ENCODE measurements at places on chromosomes 7 and 10.

GRCh38 chr7:142482891-142483658 lies 225.2 kb upstream of the PRSS58 start:
- DNase-seq, result no peak

DNA sequence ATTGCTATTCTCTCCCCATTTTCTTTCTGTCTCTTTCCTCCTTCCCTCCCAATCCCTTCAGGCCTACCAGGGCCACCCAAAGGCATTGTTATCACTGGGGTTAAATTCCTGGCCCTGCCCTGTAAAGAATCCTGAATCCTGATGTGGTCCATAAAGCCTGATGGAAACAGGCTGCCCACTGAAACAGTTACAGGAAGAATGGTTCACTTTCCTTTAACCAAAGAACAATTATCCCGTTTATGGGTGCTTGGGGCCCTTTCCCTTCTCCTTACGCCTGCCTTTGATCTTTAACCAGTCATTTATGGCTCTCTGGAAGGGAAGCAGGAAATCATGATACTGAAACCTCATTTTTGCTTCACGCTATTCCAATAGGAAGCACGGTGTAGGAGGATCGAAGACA lies 273.1 kb upstream of the NEBL start:
- DNase-seq, result no peak

GRCh38 chr7:26375726-26376174 lies 84.1 kb downstream of the SNX10 start:
- no peak for DNase-seq

GRCh38 chr7:28002638-28003037 lies 178.0 kb downstream of the JAZF1 start:
- DNase-seq, result no peak

GRCh38 chr10:103480521-103480920 lies 1.5 kb upstream of the CALHM3 start:
- DNase-seq, result no peak

DNA sequence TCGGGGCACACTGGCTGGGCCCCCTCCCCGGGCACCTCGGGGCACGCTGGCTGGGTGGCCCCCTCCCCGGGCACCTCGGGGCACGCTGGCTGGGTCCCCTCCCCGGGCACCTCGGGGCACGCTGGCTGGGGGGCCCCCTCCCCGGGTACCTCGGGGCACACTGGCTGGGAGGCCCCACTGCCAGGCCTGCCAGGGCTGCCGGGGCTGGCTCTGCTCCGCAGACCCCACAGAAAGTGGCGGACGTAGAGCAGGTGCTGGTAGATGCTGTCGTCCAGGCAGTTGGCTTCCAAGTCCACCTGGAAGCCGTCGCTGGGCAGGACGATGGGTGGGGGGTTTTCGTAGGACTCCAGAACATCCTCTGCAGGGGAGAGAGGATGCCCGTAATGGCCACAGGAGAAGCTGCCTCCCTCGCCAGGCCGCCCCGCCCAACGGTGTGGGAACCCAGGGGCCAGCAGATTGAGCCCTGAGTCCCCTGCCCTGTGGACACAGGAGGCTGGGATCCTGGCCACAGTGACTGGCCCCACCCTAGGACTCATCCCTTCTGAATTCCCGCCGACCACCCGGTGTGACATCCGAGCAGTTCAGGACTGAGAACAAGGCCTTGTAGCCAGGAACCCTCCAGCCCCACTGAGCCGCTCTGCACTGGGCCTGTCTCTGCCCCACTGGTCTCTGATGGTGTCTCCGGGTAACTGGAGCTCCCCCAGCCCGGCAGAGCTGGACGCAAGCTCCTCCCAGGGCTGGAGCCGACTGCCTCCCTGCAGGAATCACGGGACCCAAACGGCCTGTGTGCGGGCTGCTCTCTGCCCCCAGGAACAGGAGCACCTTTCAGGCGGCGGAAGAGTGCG lies 28.2 kb downstream of the AP5Z1 start:
- DNase-seq, result no peak

- DNase-seq, result no peak
These were observed 4.8 kb upstream of the CPXM2 start for GRCh38 chr10:123896246-123896927.

- DNase-seq, result peak; percentile 29
These were observed 9.2 kb downstream of the AQP1 start for GRCh38 chr7:30920584-30921539.

DNA sequence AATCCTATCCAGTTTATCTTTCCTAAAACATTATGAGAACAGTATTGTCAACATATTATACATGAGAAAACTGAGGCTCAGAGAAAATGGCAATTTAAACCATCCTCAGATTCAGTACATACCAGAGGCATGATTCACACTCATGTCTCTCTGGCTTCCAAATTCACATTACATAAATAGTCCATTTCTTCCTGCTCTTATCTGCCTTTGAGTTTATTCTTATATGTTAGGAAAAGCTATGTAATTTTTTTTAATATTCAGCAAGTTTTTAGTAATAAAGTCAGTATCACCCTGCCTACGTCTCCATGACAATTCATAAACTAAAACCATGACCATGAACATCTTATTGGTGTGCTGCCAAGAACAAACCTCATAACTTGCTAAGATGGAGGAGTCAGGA lies 1260.2 kb upstream of the SORCS1 start:
- DNase-seq, result no peak

DNA sequence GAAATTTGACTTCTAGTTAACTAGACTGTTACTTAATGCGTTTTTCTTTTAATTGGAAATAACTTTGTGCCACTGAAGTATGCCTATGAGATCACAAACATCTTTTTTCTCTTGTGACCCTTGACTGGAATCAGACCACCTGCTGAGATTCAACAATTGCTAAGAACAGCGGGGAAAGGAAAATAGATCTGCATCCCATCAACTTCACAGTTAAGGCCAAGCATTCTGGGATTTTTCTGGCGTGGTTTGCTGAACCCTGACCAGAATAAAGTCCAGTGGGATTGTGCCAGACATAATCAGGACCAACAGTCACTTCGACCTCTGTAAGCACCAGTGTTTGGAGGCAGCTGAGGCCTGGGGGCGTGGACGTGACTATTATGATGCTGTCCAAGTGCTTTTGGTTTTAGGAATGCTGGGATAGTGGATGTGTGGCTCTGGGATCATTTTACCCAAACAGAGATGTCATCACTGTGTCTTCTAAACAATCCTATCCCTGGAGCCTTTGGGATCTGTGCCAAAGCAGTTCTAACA lies 373.3 kb upstream of the PRKCQ start:
- DNase-seq, result no peak

GRCh38 chr10:61958805-61959204 lies 57.3 kb downstream of the ARID5B start:
- DNase-seq, result no peak

DNA sequence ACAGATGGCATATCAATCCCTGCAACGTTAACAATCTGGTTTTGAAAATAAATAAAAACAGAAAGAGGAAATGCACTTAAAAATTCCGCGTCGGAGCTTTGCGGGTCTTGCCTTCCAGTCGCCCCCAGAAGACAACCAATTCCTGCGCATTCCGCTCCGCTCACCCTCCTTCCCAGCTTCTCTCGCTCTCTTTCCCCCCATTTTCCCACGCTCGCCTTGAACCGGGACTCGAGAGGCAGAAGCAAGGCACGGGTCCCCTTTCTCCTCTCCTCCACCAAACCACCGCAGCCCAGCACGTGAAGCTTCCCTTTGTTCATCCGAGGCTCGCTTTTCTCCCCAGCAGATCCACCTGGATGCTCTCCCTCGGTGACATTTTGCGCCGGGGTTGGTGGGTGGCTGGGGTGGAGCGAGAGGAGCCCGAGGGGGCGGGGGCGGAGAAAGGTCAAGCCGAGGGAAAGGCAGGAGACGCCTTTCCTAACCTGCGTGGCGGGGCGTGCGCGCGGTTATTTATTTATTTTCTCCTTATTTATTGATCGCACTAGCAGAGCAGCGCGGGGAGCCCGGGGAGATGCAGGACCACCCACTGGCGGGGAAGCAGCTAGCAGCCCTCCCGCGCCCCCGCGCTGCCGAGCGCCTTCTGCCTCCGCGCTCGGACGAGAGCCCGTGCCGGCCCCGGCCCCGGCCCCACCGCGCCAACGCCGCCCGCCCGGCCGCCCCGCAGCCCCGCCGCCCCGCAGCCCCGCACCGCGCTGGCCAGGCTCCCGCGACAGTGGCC lies at the start of gene KCND2:
TSS of gene KCND2 (plus strand) at position 475 of the 775 bp plus-strand sequence.
- DNase-seq, result no peak

GRCh38 chr7:141355032-141355431 lies 196.2 kb upstream of the AGK start:
- DNase-seq, result no peak

DNA sequence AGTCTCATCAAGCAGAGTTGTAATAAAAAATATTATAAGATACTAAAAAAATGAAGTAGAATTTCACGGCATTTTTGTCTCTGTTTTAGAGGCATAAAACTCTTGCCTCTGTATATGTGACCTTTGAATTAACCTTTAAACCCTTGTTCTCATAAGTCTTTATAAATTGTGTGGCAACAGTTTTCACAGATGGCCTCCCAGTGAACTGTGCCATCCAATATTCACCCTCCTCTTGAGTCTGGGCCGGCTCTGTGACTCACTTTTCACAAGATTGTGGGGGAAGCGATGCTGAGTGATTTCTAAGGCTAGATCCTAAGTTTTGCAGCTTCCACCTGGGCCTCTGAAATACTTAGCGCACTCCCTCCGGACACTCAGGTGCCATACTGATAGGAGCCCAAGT lies 4.6 kb upstream of the USP6NL start:
- DNase-seq, result no peak

- DNase-seq, result no peak
These were observed 7.1 kb downstream of the CPVL start for GRCh38 chr7:29139191-29139590.

GRCh38 chr10:71396711-71397295 lies at the start of gene CDH23:
CDH23 (plus strand) TSS chr10:71396920; CDS start chr10:71439832, 42,912 bp downstream.
- DNase-seq, result peak; percentile 71

DNA sequence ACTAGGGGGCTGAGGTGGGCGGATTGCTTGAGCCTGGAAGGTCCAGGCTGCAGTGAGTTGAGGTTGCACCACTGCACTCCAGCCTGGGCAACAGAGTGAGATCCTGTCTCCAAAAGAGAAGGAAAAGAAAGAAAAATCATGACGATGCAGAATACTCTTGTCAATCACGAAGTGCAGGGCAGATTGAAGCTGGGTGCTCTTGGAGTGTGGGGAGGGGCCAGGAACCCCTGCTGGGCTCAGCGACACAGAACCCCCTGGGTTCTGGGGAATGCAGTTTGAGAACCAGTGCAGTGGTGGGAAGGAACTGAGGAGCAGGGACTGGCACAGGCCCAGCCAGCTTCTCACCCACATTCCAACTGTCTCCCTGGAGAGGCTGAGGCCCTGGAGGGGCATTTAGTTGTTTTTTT lies 10.8 kb upstream of the INTS1 start:
- no peak for DNase-seq

- no peak for DNase-seq
These were observed 1.2 kb upstream of the GDI2 start for GRCh38 chr10:5814110-5815107.

GRCh38 chr7:77649716-77650349 lies 46.4 kb upstream of the RSBN1L start:
- no peak for DNase-seq

DNA sequence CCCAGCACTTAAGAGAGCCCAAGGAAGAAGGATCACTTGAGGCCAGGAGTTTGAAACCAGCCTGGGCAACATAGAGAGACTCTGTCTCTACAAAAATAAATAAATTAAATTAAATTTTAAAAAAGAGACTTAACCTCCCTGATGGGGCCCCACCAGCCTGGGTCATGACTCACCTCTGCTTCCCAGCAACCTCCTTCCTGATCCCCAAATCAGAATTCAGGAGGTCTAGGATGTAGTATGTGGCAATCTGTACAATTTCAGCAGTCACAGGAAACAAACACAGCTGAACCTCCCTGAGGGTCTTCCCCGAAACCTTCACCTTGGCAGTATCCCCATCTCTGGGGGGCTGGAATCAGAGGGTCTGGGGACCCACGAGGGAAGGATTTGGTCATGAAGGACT lies 9.7 kb upstream of the PPP1R35 start:
- no peak for DNase-seq

- no peak for DNase-seq
These were observed 14.6 kb downstream of the LRRC17 start for GRCh38 chr7:102927312-102927933.

- peak; percentile 73 for DNase-seq
These were observed 956 bp upstream of the KLHDC10 start for GRCh38 chr7:130069179-130069977.

DNA sequence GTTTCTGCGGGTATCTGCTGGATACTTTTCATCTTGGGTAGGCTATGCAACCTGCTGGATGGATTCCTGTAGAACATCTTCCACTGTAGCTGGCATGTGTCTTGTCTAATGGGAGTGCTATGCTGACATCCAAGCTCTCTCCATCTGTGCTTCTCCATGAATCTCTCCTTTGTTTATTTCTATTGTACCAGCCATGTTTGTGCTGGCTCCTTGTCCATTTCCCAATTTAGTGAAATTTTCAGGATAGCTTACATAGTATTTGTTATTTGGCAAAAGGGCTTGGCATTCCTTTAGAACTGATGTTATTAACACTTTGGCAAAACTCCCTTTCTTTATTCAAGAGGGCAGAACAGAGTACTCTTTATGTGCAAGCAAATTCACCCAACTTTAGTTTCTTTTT lies 198.0 kb downstream of the CSTF2T start:
- no peak for DNase-seq

DNA sequence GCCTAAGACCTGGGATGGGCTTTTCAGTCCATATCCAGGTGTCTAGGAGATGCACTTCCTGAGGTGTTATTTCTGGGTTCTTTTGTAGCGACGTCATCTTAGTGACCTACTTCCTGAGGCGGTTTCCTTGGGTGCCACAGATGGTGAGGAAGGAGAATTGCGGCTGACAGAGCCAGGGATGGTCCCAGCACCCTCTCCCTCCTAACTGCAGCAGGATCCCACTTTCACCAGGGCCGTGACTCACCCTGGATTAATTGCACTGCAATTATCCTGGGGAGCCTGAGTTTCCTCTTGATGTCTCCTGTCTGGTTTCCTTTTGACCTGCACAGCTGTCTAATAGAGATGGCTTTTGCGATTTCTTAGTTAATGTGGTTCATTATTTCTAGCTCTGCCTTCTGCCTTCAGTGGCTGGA lies 271.7 kb downstream of the TCF7L2 start:
- no peak for DNase-seq

- peak; percentile 43 for DNase-seq
These were observed 9.1 kb downstream of the RASSF4 start for GRCh38 chr10:44968500-44969400.

- DNase-seq, result no peak
These were observed 102.9 kb upstream of the CCDC6 start for GRCh38 chr10:60009276-60009675.

GRCh38 chr7:116876664-116877442 lies 14.5 kb downstream of the CAPZA2 start:
- DNase-seq, result peak; percentile 53

GRCh38 chr7:102806613-102807012 lies 57.8 kb downstream of the FAM185A start:
- no peak for DNase-seq

DNA sequence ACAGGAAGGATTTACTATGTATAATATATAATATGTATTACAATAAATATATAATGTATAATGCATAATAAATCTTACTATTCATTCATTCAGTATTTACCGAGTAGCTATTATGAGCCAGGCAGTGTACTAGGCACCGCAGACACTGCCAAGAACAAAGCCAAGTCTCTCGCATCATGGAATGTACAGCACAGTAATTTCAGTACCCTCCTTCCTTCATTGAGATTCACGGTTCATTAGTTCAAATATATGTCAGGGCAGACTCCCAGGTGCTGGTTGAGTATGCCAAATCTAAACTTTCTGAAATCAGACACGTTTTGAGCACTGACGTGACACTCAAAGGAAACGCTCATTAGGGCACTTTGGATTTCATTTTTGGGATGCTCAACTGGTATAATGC lies 9.1 kb downstream of the USP6NL start:
- no peak for DNase-seq
